NCI-H460 (cell line): ENCODE measurements at places on chromosomes 3 and 15. TPM values are rescaled to one million over a fixed set of nuclear protein-coding genes. Genes with fewer than 3 reads are reported as not detected.

GRCh38 chr15:73437543-73438109 is 5.3 kb upstream of the REC114 start:
- DNase-seq = no peak

The C3orf22 gene
- not detected in 2 replicates for total RNA-seq

DNA sequence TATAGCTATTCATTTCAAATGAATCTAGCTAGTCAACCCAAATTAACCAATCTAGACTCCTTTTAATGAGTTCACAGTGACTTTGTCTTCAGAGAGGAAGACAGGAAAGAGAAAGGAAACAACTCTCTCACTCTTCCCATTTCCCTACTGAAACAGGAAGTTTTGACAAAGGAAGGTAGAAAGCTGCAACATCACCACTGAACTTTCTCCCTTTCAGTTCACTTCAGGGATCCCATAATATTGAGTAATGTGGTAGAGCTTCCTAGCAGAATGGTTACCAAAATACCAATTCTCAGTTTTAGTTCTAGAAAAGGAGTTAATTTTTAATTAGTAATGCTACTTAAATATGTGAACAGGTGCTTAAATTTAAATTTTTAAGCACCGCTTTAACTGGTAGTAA is 7.5 kb downstream of the VPS13C start:
- DNase-seq = no peak

- no peak for DNase-seq
These were observed 4.8 kb downstream of the TAGLN3 start for GRCh38 chr3:112003321-112004080.

The GPR160 gene
- 2.1 and 3.2 TPM in 2 replicates for total RNA-seq

The PLSCR5 gene
- total RNA-seq = not detected in 2 replicates

DNA sequence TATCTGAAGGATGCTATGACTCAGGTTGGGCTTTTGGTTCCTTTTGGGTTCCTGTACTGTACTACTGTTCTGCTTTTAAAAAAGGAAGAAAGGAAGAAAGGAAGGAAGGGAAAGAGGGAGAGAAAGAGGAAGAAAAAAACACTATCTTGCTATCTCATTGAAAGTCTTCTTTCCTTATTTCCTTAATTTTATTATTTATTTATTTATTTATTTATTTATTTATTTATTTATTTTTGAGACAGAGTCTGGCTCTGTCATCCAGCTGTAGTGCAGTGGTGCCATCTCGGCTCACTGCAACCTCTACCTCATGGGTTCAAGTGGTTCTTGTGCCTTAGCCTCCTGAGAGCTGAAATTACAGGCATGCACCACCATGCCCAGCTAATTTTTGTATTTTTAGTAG is 198.9 kb upstream of the SOX2 start:
- no peak for DNase-seq

DNA sequence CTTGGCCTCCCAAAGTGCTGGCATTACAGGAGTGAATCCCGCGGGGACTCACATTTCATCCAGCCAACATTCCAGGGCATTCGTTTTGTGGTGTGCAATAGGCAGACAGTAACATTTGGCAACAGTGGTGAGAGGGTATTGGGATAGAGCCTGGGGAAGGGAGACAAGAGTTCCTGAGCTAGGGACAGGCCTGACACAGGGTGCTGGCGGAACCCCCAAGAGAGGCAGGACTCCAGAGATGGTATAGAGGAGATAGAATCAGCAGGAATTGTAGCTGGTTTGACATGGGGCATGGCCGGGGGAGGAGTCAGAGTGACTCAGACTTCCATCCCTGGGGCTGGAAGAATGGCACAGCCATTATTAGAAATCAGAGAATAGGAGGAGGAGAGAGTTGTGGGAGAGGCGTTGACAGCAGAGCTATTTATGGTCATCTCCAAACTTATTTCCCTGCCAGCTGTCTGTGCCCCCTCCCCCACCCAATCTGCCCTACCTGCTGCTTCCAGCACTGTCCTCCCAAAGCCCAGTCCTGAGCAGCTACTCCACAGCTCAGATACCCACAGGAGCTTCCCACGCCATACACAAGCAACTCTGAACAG is 4.4 kb upstream of the IDH2 start:
- DNase-seq = peak; percentile 21

DNA sequence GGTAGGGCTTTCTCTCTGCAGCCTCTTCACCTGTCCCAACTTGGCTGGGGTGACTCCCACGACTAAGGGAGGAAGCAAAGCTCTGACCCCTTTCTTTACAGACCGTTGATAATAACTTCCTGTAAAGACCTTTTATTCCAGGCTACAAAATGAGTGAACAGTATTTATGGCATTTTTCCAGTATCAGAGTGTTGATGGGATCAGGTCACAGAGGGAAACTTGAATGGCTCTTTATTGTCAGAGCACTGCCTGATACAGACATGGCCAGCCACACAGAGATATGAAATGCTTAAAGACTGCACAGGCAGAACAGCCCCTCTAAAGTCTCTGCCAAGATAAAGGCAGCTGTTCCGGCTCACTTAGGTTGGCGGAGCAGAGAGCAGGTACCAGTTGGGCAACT is 1033.9 kb upstream of the NR2F2 start:
- DNase-seq = no peak

The SLC28A2 gene
- not detected in 2 replicates for total RNA-seq

DNA sequence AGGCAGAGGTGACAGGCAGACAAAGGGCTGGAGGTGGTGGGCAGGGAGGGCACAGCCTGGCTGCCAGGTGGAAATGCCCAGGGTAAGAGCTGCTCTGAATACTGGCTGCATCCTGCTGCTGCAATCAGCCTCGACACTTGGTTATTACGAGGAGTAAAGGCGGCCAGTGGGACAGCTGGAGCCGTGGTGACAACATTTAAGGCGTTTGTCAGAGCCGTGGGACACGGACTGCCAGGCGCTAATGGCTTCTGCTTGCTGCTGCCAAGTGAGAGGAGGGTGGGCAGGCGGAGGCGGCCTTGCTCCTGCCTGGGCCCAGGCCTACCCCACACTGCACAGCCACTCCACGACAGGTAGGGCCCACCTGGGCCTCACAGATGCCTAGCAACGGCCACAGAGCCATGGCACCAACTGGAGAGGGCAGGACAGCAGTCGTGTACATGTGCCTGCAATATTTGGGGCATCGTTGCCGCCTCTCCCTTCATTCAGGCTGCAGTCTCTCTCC is 49.2 kb upstream of the TMEM115 start:
- no peak for DNase-seq

The BLM gene
- total RNA-seq = 9.9 and 10.6 TPM in 2 replicates

DNA sequence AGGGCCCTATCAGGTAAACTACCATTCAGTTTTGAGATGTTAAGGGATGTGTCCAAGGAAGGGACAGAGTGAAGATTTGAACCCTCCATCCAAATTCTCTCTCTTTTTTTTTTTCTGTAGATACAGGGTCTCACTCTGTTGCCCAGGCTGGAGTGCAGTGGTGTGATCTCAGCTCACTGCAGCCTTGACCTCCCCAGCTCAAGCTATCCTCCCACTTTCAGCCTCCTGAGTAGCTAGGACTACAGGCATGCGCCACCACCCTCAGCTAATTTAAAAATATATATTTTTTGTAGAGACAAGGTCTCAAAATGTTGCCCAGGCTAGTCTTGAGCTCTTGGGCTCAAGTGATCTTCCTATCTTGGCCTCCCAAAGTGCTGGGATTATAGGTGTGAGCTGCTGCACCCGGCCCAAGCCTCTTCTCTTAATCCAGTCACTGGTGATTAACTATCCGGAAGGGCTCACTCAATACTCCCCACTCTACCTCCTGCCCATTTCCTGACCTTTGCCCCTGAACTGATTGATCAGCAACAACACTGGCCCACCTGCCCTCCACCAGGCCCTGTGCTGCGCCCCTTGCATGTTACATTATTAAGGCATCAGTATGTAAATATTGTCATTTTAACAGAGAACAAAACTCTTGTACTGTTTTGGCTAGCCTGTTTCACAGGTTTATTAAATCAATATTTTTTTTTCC is 164.7 kb downstream of the CTNNB1 start:
- DNase-seq = no peak

- no peak for DNase-seq
These were observed 72.0 kb upstream of the PYGO1 start for GRCh38 chr15:55660153-55660552.
